ENCODE measurements at places on chromosomes 7 and 10. TPM values are rescaled to one million over a fixed set of nuclear protein-coding genes. Genes with fewer than 3 reads are reported as not detected.

PIP gene
- polyA plus RNA-seq, result not detected

MSMB gene
- not detected for polyA plus RNA-seq

NPY4R gene
- polyA plus RNA-seq, result 0.36 TPM

NET1 gene
- 39.1 TPM for polyA plus RNA-seq

SYPL1 gene
- 84.7 TPM for polyA plus RNA-seq

MRPS33 gene
- polyA plus RNA-seq, result 80.1 TPM

PLCE1 gene
- polyA plus RNA-seq, result 2.0 TPM

STK17A gene
- polyA plus RNA-seq, result 39.7 TPM

SLC26A3 gene
- not detected for polyA plus RNA-seq

FGFBP3 gene
- polyA plus RNA-seq, result 0.17 TPM

GRCh38 chr7:128458956-128459355, 3.3 kb downstream of the HILPDA start:
- no peak for DNase-seq

DNA sequence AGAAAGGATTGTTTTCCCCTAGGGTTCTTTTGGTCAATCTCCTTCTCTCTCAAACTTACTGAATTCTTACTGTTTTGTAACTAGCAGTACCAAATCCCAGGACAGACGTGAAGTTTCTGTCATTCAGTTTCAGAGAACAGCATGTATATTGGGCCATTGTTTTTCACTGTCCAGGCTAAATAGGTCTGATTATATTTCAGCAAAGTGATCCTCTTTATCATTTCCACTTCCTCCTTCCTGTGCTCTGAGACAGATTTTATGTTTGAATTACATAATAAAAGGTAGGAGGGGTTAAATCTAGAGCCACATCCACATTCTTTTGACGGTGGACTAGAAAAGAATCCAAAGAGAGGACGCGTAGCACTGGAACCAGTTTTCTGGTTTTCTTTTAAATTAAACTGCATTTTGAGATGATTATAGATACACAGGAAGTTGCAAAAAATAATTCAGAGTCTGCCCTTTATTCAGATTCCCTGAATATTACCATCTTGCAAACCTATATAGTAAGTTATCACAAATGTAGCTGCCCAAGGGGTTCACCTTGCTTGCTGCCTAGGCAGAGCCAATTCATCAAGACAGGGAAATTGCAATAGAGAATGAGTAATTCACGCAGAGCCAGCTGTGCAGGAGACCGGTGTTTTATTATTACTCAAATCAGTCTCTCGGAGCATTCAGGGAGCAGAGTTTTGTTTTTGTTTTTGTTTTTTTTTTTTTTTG, 40.1 kb downstream of the AKR1E2 start:
- no peak for DNase-seq

- DNase-seq, result no peak
These were observed 234.2 kb upstream of the LRRN3 start for GRCh38 chr7:110856704-110857103.

GRCh38 chr7:3309956-3310355, 8.9 kb downstream of the SDK1 start:
- DNase-seq, result no peak

GRCh38 chr7:100793806-100794660, 33.3 kb downstream of the EPHB4 start:
- DNase-seq, result no peak

DNA sequence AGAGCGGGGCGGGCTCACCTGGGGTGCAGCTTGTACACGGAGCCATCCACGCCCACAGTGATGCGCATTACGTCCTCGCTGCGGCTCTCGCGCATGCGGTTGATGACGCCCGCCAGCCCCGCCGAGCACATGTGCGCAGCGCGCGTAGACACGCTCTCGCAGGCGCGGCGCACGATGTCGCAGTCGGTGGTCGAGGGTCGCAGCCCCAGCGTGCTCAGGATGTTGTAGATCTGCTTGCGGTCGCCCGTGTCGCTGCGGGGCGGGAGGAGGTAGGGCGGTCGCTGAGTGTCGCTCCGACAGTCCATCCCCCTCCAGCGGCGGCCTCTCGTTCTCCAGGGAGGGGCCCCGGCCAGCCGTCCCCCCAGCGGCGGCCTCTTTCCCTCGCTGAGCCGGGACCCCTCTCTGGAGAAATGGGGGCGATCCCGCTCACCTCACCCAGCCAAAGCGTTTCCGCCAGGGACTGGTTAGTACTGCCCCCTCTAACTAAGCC, 4.4 kb upstream of the MYL7 start:
- no peak for DNase-seq

DNA sequence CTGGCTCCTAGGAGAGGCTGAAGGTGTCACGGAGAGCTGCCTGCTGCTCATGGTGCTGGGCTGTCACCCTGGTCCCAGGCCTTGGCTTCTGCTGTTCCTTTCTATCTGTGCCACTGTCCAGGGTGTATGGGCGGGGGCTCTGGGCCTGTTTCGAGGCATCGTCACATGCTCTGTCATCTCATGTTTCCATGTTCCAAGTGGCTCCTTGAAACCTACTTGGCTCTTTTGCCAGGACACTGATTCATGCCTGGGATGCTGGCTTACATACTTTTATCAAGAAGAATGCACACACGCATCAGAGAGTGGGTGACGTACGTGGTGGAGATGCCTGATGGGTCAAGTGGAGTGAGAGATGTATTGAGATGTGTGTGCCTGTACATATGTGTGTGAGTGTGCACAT, 50.9 kb downstream of the ADCY1 start:
- no peak for DNase-seq

- no peak for DNase-seq
These were observed 14.1 kb downstream of the ZWINT start for GRCh38 chr10:56346845-56347415.
